ENCODE measurements at places on chromosomes 7 and 10. TPM values are rescaled to one million over a fixed set of nuclear protein-coding genes. Genes with fewer than 3 reads are reported as not detected.

The C10orf105 gene
- total RNA-seq: not detected

The DNAJC12 gene
- total RNA-seq: 0.17 TPM

The UPK3B gene
- not detected for total RNA-seq

The SORCS1 gene
- total RNA-seq: not detected

The UPK3BL2 gene
- total RNA-seq: 1.0 TPM

The NXPH1 gene
- not detected for total RNA-seq

The FRMPD2 gene
- total RNA-seq: 0.22 TPM

The KIN gene
- total RNA-seq: 10.8 TPM

The HKDC1 gene
- 42.0 TPM for total RNA-seq

The IFIT2 gene
- total RNA-seq: 1.7 TPM

The TMEM236 gene
- total RNA-seq: 0.07 TPM

The METTL2B gene
- total RNA-seq: 39.9 TPM

The CUZD1 gene
- 1.0 TPM for total RNA-seq

The EVX1 gene
- not detected for total RNA-seq

The GUSB gene
- total RNA-seq: 17.7 TPM

The APBB1IP gene
- 1.6 TPM for total RNA-seq
